ENCODE measurements at places on chromosomes 2 and 18.
A peak's percentile ranks its signal among the peaks of the same experiment; 100 is the strongest.

DNA sequence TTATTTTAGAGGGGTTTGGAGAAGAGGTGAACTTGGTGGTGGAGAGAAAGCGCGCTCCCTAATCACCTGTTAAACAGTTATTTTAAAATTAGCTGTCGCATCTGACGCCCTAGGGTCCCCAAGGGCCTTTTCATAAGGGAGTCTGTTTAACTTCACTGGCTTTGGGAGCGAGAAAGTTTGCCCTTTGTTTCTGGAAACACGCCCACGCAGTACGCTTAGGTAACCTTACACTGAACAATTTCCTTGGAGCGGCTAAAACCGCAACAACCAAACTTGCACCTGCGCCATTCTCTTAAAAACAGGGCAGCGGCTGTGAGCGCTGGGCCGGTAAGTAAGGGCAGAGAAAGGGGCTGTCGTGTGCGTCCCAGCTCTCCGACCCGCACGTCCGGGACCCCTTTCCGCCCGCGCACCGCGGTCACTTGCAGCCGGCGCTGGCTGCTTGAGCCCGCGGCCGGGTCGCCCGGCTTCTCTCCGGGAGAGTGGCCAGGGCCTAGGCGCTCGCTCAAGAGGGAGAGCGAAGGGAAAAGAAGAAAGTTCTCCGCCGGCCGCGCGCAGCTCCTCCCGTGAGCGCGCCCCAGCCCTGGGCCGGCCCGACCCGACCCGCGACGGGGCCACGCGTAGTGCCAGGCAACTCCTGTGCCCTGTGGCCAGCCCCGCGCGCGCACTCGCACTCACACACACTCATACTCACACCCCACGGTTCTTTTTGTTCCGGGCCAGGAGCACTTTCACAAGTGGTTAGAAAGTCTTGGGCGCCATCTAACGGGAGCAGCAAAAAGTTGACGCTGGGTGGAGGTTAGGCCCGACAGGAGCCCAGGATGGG is 19.2 kb downstream of the POU3F3 start:
- DNase-seq: peak; percentile 83

- no peak for DNase-seq
Measured at GRCh38 chr18:58649966-58650816, 21.1 kb upstream of the MALT1 start.

DNA sequence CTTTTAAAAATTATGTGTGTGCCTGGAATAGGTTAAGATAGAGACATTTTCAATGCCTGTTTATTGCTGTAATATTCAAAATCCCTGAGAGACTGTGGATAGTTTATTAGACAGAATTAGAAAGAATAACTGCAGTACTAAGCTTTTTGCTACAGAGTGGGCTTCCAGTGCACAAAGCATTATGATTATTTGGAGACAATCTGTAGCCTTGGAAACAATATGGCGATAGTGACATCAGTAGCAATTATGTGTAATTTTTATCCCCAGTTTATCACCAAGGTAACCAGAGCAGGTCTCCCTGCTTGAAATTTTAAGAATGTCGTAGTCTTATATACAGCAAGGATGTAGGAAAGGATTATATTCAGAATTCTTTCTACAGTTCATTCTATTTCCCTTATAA is 100.0 kb downstream of the MYO3B start:
- DNase-seq: no peak

- no peak for DNase-seq
Measured at GRCh38 chr2:71100195-71100964, 29.6 kb downstream of the MCEE start.

- DNase-seq: no peak
Measured at GRCh38 chr2:121052521-121052920, 232.5 kb downstream of the TFCP2L1 start.

- DNase-seq: no peak
Measured at GRCh38 chr2:144409241-144409640, 110.7 kb downstream of the ZEB2 start.

Measured in posterior cingulate gyrus (tissue), 11 donors.